ENCODE measurements at places on chromosomes 5 and 9. TPM values are rescaled to one million over a fixed set of nuclear protein-coding genes. Genes with fewer than 3 reads are reported as not detected.

GRCh38 chr9:2127486-2127885 lies 112.3 kb downstream of the SMARCA2 start:
- no peak for DNase-seq

DNA sequence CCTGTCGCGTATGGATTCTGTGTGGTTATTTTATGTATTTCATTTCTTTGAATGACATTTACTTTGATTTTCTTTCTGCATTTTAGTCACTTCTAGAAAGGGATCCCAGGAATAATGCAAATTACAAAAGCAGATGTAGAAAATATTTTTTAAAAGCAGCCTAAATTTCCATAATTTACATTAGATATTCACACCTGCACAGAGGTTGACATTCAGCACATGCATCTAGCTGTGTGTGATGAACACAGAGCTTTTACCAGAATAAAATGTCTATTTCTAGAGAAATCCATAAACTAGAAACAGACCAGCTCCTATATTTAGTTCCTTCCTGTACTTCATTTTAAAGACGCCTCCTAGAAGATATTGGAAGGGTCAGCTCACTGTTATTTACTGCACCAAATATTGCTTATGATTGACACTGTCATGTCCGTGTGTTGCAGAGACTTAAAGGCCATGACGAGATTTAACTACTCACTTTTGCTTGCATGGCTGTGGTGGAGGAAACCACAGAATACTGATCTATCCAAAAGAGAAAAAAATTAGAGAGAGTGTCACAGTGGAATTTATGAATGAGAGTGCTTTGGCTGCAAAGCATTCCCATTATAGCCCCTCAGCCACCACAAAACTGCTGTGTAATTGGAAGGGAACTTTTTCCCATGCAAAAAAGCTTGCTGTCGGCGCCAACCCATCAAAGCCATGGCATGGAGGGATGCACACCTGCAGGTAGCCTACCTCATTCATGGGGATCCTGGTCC lies 58.1 kb downstream of the EBF1 start:
- no peak for DNase-seq

DNA sequence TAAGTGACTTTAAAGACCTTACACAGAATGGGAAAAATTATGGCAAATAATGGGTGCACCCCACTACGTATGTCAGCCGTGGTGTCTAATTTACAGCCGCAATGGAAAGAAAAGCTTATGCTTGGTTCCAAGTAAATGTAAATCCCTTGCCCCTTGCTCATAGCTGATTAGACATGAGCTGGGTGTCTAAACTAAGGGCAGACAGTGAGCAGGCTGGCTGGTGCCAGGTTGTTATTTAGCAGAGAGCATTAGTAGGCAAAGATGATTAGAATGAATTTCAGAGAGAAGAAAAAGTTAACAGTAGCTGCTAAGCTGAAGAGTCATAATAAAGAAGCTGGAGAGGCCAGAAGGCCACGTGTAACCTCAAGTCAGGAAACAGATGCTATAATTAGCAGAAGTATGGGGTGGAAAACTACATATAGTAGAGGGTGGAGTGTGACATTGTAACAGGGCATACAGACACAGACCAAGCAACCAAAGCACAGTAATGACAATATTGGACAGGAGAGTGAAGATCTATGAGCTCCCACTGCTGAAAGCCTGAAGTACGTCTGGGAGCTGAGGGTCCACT lies 257.7 kb downstream of the MCTP1 start:
- no peak for DNase-seq

Gene TOPORS
- total RNA-seq = 59.1 TPM

Gene PCDHGA8
- 5.7 TPM for total RNA-seq

Gene CDKN2B-AS1
- total RNA-seq = 0.41 TPM

Gene LCN1
- total RNA-seq = not detected

Gene ZNF608
- total RNA-seq = 106 TPM

Measured in frontal cortex (tissue), 4 donors.